T-cell (primary cell): ENCODE measurements at places on chromosomes 11 and 22.

GRCh38 chr22:33299245-33299956 lies 241.2 kb upstream of the SYN3 start:
- DNase-seq = no peak

- no peak for DNase-seq
These were observed 51.7 kb downstream of the GRAMD4 start for GRCh38 chr22:46671824-46672432.

- DNase-seq = no peak
These were observed 532.1 kb downstream of the BUD13 start for GRCh38 chr11:116240710-116241109.

- DNase-seq = no peak
These were observed 37.1 kb downstream of the PKNOX2 start for GRCh38 chr11:125201525-125202141.

- DNase-seq = no peak
These were observed 26.2 kb downstream of the ELF5 start for GRCh38 chr11:34487430-34487829.

DNA sequence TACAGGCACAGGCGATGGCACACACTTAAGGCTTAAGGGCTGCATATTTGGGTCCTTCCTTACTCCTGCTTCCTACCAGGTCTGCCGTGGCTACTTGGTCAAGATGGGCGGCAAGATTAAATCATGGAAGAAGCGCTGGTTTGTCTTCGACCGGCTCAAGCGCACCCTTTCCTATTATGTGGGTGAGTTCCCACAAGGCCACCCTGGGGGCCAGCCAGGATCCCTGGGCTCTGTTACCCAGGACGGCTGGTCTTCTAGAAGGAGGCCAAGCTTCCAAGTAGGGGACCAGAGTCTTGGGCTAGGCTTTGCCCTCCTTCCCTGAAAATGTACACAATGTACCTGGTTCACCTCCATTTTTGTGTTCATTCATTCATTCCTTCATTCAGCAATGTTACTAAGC lies 29.1 kb downstream of the TREH start:
- no peak for DNase-seq

GRCh38 chr22:47148956-47149728 lies 386.7 kb downstream of the TBC1D22A start:
- no peak for DNase-seq

- peak; percentile 12 for DNase-seq
These were observed 7.7 kb downstream of the LHFPL7 start for GRCh38 chr22:24938741-24939341.

GRCh38 chr11:109747839-109748238 lies 325.8 kb downstream of the C11orf87 start:
- no peak for DNase-seq

GRCh38 chr11:86119077-86119476 lies 50.2 kb upstream of the PICALM start:
- no peak for DNase-seq

DNA sequence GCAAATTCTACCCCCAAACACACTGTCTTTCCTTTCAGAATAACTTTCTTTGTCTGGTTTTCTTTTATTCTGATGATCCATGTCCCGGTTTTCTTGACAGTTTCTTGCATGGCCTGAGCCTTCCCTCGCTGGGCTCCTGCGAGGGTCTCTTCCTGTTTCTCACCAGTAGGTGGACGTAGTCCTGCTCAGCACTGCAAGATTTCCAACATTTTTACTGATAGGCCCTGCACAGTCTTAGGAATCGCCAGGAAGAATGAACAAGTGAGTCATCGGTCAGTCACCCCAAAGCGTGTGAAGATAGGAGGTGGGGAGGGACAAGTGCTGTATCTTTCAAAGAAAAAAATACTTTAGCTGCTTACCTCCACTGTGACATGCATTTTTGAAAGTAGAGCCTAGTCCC lies 16.9 kb upstream of the KIRREL3 start:
- DNase-seq = no peak

- no peak for DNase-seq
These were observed 156.3 kb downstream of the GRM5 start for GRCh38 chr11:88909500-88909899.

GRCh38 chr11:117725048-117725734 lies 71.8 kb downstream of the DSCAML1 start:
- DNase-seq = no peak
